ENCODE measurements at places on chromosomes 3 and 15.
A peak's percentile ranks its signal among the peaks of the same experiment; 100 is the strongest.

GRCh38 chr3:136311261-136311660 is 61.1 kb downstream of the PCCB start:
- no peak for DNase-seq

GRCh38 chr3:81936817-81937216 is 175.4 kb upstream of the GBE1 start:
- no peak for DNase-seq

GRCh38 chr15:95025924-95026728 is 794.8 kb downstream of the MCTP2 start:
- peak; percentile 1 for DNase-seq

DNA sequence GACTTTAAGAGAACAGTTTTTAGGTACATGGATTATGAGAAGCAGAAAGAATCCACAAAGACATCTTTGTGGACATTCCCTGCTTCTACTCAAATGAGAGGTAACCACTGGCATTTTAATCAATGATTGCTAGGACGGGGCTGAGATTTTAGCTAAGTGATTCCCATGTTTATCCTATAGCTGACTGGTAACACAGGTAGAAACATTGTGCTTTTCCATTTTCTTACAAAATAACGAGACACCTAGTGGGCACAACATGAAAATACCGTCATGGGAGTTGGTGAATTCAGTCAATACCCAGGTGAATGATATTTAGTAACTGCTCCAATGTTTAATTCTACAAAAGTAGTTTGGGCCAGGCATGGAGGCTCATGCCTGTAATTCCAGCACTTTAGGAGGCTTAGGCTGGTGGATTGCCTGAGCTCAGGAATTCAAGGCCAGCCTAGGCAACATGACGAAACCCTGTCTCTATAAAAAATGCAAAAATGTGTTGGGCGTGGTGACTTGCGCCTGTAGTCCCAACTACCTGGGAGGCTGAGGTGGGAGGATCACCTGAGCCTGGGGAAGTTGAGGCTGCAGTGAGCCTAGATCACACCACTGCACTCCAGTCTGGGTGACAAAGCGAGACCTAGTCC is 37.2 kb upstream of the DENND4A start:
- DNase-seq = peak; percentile 77

DNA sequence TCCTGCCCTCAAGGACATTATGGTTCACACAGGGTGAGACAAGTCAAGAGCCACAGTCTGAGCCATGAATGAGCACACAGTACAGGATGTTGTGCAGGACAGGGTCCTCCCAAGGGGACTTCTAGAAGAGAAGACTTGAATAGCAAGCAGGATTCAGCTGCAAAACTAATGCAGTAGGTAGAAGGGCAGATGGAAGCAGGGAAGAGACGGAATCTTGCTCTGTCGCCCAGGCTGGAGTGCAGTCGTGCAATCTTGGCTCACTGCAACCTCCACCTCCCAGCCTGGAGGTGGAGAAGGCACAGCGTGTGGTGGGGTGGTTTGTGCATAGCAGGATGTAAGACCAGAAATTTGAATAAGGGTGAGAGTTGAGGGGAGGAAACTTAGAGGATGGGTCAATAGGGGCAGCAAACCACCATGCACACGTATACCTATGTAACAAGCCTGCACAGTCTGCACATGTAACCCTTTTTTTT is 8.0 kb downstream of the BCL2L10 start:
- no peak for DNase-seq

GRCh38 chr3:116046350-116046749 is 398.9 kb downstream of the LSAMP start:
- DNase-seq = no peak

GRCh38 chr15:39427705-39428104 is 153.2 kb upstream of the THBS1 start:
- DNase-seq = no peak

- no peak for DNase-seq
These were observed 118.5 kb upstream of the EPHA3 start for GRCh38 chr3:88988906-88989305.

DNA sequence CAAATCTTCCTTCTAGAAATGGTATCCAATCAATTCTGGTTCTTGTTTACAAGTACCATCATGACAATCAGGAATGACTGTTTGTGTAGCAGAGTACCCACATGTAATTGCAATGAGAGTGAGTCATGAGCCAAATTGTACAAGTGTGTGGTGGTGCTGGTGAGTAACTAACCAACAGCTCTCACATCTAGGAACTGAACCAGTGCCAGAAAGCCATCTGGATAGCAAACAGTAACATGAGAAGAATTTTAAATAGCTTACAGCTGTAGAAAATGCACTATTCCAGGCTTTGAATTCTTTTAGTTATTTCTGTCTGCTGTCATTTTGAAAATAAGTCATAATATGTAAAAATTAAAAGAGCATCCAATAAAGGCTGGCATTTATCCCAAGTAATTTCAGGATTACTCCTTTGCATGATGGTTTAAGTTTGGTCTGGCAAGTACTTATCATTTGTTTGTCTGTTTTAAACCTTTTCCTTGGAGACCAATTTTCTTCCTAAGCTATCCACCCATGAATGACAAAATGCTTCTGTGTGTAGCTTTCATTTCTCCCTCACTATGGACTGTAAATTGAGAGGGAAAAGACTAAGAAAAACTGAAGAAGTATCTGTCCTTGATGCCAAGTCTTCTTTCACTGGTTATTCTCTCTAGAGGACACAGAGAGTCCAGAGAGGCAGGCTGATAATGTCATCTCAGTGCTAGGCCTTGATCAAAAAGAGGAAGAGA is 60.0 kb downstream of the PIK3CB start:
- DNase-seq = no peak

DNA sequence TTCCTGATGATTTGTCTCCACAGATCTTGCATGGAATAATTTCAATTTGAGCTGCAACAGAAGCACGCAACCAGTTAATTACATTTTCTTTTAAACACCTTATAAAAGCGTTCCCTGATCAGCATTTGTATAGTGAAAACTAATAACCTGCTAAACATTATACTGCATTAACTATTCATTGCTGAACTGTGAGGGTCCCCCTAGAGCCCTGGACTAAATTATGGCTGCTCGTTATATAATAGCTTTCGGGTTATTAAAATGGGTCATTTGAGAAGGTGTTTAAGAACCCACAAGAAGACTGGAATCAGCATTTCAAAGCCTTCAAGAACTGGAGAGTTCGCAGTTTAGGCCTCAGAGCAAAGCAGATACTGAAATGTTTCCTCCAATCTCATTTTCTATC is 52.9 kb upstream of the ICE2 start:
- DNase-seq = no peak

DNA sequence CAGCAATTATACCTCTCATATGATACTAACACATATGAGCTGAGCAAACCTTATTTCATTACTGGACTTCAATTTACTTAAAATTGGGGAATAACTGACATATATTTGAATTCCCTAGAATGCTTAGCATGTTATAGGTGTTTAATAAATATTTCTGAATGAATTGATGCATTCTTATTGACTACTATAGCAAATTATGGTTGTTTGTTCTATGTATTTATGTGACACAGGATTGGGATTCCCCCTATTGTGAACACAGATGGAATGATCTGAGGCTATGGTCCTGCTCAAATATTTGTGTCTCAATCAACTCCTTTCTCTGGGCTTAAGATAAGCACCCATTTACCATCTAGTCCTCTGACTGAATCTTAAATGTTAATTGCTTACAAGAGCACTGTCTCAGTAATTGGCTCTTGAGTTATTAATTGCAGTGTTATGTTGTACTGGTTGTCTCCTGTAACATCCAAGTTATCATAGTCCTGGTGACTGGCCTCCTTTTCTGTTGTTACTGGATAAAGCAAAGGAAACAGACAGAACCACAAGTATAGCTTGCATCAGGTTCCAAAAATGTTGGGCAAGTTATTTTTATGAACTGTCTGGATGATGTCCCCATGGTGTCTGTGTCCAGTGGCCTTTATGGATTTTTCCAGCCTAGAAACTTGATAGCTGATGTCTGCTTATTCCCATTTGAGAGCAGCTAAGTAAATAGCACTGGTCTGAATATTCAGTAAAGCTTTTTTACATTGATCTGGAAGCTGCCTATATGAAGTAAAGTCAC is 2.3 kb upstream of the UACA start:
- no peak for DNase-seq

GRCh38 chr3:108024146-108024850 is 66.5 kb downstream of the CD47 start:
- no peak for DNase-seq

DNA sequence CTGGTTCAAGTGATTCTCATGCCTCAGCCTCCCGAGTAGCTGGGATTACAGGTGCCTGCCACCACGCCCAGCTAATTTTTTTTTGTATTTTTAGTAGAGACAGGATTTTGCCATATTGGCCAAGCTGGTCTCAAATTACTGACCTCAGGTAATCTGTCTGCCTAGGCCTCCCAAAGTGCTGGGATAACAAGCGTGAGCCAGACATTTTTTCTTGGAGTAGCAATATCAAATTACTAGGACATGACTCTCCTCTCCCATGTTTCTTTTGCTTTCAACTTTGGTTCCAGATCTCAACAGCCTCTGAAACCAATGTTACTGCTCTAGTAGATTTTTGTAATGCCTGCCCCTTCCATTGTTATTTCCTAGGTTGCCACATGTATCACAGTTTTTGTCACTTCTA is 462.0 kb downstream of the GBE1 start:
- DNase-seq = no peak

GRCh38 chr3:173711619-173712018 is 314.1 kb downstream of the NLGN1 start:
- no peak for DNase-seq

DNA sequence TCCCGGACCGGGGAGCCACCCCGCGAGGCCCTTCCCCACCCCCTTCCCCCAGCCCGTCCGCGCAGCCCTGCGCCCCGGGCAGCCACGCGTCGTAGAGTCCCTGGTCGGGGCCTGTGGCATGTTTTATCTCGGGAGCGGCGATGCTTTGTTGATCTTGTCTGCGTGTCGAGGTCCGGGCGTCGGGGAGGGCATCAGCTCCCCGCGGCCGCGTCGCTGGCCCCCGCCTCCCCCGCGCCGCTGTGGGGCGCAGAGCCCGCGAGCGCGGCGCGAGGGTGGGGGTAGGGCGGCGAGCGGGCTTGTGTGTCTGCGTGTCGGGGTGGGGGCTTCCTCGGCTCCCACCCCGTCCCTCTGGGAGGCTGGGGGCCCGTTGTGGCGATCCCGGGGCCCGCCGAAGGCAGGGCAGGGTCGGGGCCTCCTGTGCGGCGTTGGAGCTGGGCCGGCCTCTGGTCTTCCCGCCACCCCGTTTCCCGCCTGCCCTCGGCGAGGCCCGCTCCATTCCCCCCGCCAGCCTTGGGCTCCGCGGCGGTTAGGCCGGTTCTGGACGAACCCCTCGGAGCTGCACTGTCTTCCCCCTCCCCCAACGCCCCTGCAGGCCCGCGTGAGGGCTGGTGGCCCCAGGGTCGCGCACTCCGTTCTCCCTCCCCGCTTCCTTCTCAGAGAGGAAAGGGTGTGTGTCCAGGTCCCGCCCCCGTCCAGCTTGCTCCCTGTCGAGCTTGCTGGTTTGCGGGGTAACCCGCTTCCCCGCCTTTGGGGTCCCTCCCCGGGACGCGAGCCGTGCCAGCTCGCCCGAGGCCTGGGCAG is 695 bp downstream of the GMPS start:
- DNase-seq = peak; percentile 47

- no peak for DNase-seq
These were observed 159.0 kb downstream of the NSUN3 start for GRCh38 chr3:94221829-94222228.

GRCh38 chr15:58440158-58440910 is 8.5 kb downstream of the LIPC start:
- DNase-seq = no peak

GRCh38 chr3:138890555-138891187 is 55.9 kb upstream of the PIK3CB start:
- DNase-seq = peak; percentile 20

- no peak for DNase-seq
These were observed 22.3 kb downstream of the CMTM7 start for GRCh38 chr3:32413845-32414521.

- DNase-seq = no peak
These were observed 447.3 kb downstream of the FOXP1 start for GRCh38 chr3:71136276-71136675.

- DNase-seq = no peak
These were observed 400.0 kb downstream of the FOXP1 start for GRCh38 chr3:71183549-71183948.

DNA sequence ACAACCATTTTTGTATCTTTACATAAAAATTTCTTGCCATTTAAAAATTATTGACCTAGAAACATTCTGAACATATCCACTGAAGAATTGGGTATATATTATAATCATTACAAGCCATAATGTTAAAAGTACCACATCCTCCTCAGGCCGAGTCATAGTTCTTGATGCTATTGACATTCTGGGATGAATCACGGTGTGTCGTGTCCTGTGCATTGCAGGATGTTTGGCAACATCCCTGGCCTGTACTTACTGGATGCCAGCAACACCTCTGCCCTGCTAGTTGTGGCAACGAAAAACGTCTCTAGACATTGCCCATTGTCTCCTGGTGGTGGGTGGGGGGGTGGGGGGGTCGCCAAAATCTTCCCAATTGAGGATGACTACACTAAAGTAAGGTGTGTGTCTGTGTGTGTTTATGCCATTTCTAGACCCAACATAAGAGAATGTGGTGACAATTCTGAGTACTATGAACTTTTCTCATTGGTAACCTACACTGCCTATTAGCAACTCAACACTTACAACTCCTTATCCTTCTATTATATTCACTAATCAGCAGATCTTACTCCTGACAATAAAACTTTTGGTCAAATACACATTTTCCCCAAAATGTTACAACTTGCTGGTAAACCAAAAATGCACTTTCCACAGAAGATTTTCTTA is 471.6 kb downstream of the FOXP1 start:
- no peak for DNase-seq

- DNase-seq = no peak
These were observed 37.7 kb upstream of the SEC61A1 start for GRCh38 chr3:128014548-128014947.

DNA sequence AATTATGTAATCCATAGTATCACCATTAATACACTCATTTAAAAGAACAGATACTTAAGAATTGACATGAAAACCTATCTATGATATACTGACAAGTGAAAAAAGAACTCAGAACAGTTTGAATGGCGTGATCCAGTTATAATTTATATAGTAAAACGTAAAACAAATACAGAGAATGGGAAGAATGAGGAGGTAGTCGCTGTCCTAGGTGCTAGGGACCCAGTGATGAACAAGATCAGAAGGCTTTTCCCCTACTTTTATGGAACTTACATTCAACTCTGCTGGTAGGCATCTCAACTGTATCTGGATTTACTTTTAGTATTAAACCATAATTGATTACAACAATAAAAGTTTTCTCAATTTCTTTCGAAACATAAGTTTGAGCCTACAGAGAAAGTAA is 31.8 kb downstream of the GSK3B start:
- DNase-seq = no peak

- no peak for DNase-seq
These were observed 12.8 kb downstream of the LRRC28 start for GRCh38 chr15:99264125-99264524.

DNA sequence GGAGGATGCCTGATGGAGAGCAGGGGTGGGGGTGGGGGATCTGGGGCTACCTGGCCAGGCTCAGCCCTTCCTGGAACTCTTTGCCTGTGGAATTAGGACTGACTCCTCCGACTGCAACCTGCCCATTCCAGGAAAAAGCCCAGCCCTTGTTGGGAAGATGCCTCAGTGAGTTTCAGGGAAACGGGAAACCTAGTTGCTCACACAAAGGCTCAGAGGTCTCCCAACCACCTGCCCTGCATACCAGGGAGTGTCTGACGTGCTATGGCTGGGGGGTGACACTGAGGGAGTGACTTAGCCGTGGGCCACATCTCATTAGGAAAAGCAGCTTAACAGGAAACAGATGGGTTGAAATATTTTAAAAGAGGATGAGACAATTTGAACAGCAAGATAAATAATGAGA is 27.9 kb downstream of the CYP8B1 start:
- DNase-seq = no peak
